Caco-2 (cell line): ENCODE measurements at places on chromosomes 2 and 18. TPM values are rescaled to one million over a fixed set of nuclear protein-coding genes. Genes with fewer than 3 reads are reported as not detected.

- 0 out of 2 replicates have a peak, but pooled peaks cover 5% of the 10 kb centered on the region for H3K4me1 ChIP-seq
- no peak for DNase-seq
- no peak overlapping the region for H3K27ac ChIP-seq
- no peak overlapping the region for H3K4me3 ChIP-seq
- no peaks in the 10 kb centered on the region for H3K36me3 ChIP-seq
- H3K27me3 ChIP-seq: no peaks in the 10 kb centered on the region
These were observed 37.8 kb downstream of the GPR155 start for GRCh38 chr2:174449033-174449432.

DNA sequence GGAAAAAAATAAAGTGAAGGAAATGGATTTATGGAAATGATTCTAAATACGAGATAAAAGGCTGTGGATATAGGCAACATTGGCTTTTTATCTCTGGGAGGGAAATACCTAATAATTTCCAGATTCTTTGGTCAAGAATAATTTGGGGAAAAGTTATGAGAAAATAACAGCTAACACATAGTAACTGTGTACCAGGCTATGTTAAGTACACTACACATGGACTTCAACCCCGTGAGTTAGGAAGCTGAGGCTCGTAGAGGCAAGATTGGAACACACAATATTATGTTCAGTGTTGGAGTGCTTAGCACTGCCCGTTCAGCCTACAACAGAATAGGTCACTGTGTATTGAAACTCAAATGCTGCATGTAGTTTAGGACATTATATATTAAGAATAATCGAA, 34.3 kb upstream of the GPD2 start:
- H3K4me3 ChIP-seq: no peak overlapping the region
- no peaks in the 10 kb centered on the region for H3K27me3 ChIP-seq
- H3K27ac ChIP-seq: no peak overlapping the region
- no peak for DNase-seq

DNA sequence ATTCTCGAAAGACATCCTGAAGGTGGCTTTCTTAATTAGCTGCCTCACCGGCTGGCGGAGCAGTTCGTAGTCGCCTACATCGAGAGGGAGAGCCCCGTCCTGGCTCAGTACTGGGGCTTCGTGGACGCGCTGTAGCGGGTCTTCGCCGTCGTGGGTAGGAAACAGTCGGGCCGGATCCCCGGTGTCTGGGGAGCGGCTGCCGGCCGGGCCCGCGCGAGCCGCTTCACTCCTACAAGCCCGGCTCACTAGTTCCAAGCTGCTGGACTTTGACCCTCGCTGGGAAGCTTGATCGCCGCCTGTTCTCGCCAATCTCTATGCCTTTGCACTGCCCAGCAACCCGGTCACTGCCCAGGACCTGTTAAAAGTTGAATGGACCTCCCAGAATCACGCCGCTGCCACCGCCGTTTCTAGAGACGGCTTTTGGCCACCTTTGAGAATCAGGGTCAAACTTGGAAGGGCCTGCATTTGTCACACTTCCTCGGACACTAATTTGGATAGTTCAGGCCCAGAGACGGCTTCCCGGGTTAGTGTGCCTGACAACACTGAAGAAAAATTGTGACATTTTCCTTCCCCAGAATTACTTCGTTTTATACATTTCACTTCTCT, 41.4 kb upstream of the AKAIN1 start:
- no peaks in the 10 kb centered on the region for H3K27me3 ChIP-seq
- H3K4me3 ChIP-seq: peak overlapping the region; percentile 87
- DNase-seq: peak; percentile 74
- peak overlapping the region; percentile 98 for H3K27ac ChIP-seq

DNA sequence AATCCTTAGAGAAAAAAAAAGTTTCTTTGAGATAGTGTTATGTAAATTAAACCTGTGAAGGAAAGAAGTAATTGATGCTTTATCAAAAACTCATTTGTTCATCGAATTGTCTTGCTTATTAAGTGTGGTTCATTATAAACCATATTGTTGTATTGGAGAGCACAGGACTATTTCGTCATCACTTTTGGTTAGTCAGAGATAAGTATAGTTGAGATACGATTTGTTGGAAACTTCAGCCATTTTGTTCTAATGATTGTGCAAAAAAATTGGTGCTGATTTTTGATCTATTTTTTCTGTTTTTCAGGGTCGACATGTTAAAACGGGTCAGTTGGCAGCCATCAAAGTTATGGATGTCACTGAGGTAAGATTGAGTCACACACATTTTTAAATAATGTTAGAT, 92.9 kb downstream of the MAP4K4 start:
- no peak overlapping the region for H3K4me3 ChIP-seq
- peaks cover 22% of the 10 kb centered on the region for H3K4me1 ChIP-seq
- H3K27me3 ChIP-seq: no peaks in the 10 kb centered on the region
- peak overlapping the region; percentile 46 for H3K27ac ChIP-seq

The LMAN2L gene
- total RNA-seq: 27.4 and 30.2 TPM in 2 replicates

The WDFY1 gene
- total RNA-seq: 110 and 123 TPM in 2 replicates
